HuH-7.5 (cell line): ENCODE measurements at places on chromosomes 3 and 15.

DNA sequence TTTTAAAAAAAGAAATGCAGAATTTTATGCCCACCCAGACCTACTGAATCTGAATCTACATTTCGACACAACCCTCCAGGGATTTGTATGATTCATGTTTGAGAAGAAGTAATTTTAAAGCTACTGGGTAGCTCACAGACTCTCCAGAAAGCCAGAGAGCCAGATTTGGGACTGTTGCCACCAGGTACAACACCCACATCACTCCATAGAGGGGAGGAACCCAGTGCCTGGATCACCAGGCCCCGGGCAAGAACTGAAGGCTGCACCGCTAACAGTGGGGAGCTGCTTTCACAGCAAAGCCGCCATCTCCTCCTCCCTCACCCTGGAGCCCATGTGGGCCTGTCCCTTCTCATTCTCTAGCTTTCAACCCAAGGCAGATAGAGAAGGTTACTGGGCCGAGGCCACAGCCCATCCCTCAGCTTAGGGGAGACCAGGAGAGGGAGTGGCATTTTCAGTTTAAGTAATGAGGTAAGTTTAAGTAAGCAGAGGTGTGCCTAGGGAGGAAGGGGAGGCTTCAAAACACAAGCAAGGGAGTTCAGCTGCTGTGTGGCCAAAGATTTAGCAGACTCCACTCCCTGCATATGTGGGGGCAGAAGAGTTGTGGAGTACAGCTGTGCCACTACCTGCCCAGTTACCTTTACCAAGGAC, 109.8 kb downstream of the IL12A start:
- no peak for DNase-seq

DNA sequence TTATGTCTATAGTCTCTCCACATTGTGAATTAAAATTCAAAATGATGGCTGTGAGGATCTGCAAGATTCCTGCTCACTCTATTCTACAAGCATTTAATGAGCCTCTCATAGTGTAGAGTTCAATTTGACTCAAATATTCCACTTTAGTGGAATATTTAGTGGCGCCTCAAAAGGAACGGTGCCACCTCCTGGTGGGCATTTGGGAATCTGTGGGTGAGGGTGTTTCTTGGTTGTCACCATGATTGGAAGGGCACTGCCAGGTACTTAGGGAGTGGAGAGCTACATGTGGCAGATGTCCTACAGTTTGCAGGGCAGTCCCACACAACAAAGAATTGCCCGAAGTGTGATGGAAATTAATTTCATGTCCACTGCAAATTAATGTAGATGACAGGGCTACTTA, 21.5 kb upstream of the KCNMB3 start:
- DNase-seq: no peak

- DNase-seq: no peak
Measured at GRCh38 chr3:57309769-57310360, 17.4 kb upstream of the ASB14 start.

DNA sequence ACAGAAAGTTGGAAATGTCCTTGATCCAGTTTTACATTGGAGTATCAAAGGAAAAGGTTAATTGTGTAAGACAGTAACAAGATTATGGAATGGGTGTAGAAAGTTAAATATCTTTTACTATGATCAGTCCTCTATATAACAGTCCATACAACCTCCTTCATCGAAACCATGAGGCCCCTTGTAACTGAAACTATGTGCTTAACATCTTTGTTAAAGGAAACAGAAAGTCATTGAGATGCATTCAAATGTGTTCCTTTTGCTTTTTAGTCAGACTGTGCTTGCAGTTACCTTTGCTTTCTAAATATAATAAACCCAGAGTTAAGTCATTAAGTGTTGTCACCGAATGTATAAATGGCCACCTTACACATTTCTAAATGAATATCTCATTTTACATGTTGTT, 1298.5 kb downstream of the ROBO2 start:
- no peak for DNase-seq

DNA sequence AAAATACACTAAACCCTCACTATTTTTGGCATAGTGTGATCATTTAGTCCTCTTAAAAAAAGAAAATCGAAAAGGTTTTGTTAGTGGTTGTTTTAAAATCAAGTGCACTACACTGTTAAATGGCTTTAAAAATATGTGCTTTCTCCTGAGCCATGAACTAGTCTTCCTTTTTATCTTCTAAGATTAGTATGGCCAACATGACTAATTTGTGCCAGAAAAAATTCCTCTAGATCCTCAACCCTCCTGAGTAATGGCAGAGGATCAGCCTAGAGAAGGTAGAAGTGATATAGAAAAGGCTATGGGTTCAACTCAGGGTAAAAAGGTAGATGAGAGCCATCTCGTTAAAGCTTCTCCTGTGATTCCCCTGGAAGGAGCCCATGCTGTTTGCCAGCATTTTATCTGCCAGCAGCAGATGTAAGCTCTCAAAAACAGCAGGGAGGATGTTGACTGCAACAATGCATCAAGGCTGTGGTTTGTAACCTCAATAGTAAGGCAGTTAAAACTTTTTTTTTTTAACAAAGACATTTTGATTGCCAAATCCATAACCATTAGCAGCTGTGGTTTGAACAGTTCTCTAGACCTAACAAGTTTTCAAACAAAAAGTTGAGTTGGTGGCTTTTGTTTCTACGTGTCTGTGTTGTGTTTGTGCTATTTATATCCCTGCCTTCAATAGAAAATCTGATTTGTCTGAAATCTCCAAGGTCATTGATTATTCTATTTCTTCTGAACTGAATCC, 30.2 kb upstream of the ZNF609 start:
- no peak for DNase-seq
